ENCODE measurements at places on chromosomes 6 and 20.

- DNase-seq = no peak
Observed at GRCh38 chr20:19095762-19096161, 116.7 kb upstream of the SLC24A3 start.

GRCh38 chr20:51551186-51551585, 8.7 kb upstream of the NFATC2 start:
- DNase-seq = no peak

DNA sequence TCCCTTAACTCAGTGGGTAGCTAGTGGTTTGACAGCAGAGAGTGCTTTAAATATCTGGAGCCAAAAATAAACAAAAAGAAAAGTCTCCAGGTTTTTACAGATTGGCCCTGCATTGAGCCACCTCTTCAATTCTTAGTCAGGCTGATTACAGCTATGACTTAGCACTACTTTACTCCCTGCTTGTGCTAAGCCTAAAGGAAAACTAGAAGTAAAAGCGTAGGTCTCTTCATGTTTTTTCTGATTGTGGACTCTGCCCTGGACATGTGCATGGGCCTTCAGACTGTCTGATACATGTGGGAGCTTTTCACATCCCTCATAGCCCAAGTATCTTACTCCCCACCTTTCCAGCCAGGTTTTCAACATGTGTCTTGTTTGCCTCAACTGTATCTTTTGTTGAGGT, 33.3 kb downstream of the KPNA5 start:
- DNase-seq = no peak

DNA sequence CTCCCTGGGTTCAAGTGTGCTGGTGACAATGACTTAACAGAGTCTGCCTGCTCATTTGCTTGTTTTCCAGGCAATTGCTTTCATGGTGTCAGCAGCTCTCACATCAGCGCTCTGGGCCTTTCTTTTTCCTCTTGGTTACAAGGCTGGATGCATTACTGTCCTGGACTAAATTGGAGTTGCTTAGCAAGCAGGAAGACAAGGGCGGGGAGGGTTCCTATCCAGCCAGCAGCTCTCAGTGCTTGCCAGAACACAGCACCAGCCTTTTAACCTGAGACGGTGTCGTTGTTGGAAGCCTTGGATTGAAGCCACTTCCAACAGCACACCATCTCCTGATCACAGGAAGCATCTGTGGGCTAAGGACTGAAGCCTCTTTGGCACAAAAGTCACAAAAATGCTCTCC, 606.9 kb downstream of the CDH26 start:
- DNase-seq = no peak

DNA sequence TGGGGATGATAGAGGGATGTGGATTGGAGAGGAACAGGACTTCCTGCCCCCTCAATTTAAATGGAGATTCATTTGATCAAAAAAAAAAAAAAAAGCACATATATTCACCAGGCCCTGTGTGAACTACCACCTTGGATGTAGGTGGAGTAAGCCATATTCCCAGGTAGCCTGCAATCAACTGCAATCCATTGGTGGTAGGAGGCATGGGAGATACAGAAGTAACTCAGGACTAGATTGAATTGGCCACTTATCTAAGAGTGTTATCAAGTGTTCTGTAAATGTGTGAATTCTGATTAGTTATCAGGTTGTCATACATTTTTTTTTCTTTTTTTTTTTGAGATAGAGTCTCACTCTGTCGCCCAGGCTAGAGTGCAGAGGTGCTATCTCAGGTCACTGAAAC, 124.1 kb upstream of the ESR1 start:
- no peak for DNase-seq

- DNase-seq = peak; percentile 10
Observed at GRCh38 chr6:134145786-134146185, 93.4 kb upstream of the SLC2A12 start.

- peak; percentile 17 for DNase-seq
Observed at GRCh38 chr20:266596-267562, 9.4 kb downstream of the DEFB132 start.

DNA sequence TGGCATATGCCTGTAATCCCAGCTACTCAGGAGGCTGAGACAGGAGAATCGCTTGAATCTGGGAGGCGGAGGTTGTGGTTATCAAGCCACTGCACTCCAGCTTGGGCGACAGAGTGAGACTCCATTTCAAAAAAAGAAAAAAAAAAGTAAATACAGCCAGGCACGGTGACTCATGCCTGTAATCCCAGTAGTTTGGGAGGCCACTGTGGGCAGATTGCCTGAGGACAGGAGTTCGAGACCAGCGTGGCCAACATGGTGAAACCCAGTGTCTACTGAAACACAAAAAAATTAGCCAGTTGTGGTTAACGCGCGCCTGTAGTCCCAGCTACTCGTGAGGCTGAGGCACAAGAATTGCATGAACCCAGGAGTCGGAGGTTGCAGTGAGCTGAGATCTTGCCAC, 1.5 kb upstream of the NINL start:
- DNase-seq = no peak

- no peak for DNase-seq
Observed at GRCh38 chr6:32170294-32170693, 5.6 kb downstream of the AGPAT1 start.

- no peak for DNase-seq
Observed at GRCh38 chr6:3324262-3324942, 65.7 kb downstream of the PSMG4 start.

GRCh38 chr6:17935188-17936149, 52.0 kb downstream of the KIF13A start:
- DNase-seq = no peak

- no peak for DNase-seq
Observed at GRCh38 chr20:3473944-3474343, 3.1 kb downstream of the ATRN start.

DNA sequence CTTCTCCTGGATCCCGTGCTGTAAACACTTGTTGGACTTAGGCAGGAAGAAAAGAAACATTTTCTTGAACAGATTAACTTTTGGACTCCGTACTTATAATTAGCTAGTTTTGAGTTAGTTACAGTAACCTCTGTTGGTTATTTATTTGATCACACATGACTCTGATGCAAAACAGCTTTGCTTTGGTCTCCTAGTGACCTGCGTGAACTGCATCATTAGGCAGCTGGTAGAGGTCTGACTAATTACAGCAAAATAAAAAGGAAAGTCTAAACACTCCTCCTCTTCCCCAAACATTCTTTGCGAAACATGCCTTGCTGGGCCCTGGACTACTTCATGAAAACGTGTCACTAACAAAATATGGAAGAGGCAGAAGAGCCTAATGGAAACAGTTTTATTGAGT, 61.1 kb upstream of the ZFP64 start:
- no peak for DNase-seq

DNA sequence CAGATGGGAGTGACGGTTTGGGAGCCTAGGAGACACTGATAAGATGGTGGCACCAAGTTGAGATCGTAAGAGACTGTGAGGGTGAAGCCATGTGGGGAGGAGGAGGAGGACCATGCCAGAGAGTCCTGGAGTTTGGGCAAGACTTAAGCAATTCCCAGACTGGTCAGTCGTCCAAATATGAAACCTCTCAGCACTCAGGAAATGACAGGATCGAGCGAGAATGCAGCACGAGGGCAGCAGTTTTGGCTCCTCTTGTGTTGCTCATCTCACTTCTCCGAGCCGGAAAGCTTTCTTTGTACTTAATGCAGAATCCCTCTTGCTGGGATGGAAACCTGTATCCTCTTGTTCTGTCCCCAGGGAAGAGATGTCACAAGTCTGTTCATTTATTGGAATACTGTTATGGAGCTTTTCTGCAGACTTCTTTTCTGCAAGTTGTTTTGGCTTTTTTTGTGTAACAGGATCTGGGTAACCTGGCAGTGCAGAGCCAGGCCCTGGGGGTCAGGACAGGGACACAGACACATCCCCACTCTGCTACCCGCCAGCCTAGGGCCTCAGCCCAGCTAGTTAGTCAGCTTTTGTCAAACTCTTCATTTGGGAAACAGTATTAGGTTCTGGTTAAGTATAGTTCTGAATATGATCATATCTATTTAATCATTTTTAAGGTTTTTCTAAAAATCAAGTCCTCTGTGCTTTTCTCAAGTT, 34.3 kb downstream of the FNDC1 start:
- no peak for DNase-seq

DNA sequence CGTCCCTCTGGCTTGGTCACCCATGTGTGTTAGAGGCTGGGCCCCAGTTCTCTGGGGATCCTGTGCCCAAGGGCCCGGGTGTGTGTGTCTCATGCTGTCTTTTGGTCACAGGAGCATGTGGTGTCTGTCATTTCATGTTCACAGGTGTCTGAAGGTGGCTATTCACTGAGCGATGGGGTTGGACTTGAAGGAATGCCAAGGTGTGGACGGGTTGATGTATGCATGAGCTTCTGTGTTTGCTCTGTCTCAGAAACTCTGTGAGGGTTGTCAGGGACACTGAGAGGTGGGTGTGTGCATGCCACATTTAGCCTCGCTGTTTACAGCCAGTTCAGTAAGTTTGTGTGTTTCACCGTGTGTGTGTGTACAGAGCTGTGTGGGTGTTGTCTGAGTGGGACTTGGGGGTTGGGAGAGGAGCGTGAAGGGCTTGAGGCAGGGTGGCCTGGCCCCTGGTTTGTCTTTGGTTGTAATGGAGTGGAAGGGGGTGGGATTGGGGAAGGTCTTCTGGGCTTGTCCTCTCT, 1.2 kb downstream of the DDR1 start:
- no peak for DNase-seq

- DNase-seq = no peak
Observed at GRCh38 chr6:7723041-7723447, 2.9 kb upstream of the BMP6 start.

GRCh38 chr20:59018817-59019216, 412 bp upstream of the TUBB1 start:
- no peak for DNase-seq

GRCh38 chr6:23282252-23283021, 713.1 kb downstream of the HDGFL1 start:
- no peak for DNase-seq

DNA sequence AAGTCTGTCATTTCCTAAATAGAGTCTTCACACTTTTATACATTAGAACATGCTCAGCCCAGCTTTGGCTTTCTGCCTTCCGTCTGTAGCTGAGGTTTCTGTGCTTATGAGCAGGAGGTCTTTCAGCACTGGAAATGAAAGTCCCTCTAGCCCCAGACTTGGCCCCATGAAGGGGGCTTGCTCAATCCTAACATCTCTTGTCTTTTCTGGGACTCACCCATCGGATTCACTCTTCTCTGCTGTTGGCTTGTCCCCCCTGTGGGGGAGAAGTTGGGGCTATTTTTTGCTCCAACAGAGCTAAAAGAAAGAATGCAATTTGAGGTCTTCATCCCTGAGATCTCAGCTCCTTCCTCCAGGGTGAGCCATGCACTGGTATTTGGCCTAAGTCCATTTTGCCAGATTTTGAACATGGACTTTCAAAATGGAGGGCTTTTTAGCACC, 177.7 kb downstream of the MRPL14 start:
- no peak for DNase-seq

GRCh38 chr6:142937986-142938385, 7.0 kb downstream of the HIVEP2 start:
- no peak for DNase-seq

- DNase-seq = no peak
Observed at GRCh38 chr6:147699637-147700036, 191.1 kb downstream of the SAMD5 start.

GRCh38 chr20:50298554-50299324, 108.1 kb downstream of the CEBPB start:
- no peak for DNase-seq

DNA sequence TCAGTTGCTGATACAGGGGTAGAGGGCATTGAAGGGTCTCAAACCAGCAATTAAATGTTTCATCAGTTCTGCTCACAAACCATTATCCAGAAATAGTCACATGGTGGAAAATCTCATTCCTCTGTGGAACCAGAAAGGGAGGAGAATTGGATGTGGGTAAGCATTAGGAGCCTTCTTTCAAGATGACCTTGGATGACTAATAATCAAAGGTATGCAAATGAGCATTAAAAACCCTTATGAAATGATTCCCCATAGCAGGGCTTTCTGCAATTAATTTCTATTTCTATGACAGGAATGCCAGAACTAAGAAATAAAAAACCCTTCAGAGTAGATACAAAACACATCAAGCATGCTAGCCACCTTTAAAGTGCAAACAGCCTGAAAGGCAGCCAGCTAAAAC, 37.4 kb upstream of the HCRTR2 start:
- no peak for DNase-seq
